Caco-2 (cell line): ENCODE measurements at places on chromosomes 11 and 22. TPM values are rescaled to one million over a fixed set of nuclear protein-coding genes. Genes with fewer than 3 reads are reported as not detected.

OR2D2 gene
- not detected in 2 replicates for total RNA-seq

DNA sequence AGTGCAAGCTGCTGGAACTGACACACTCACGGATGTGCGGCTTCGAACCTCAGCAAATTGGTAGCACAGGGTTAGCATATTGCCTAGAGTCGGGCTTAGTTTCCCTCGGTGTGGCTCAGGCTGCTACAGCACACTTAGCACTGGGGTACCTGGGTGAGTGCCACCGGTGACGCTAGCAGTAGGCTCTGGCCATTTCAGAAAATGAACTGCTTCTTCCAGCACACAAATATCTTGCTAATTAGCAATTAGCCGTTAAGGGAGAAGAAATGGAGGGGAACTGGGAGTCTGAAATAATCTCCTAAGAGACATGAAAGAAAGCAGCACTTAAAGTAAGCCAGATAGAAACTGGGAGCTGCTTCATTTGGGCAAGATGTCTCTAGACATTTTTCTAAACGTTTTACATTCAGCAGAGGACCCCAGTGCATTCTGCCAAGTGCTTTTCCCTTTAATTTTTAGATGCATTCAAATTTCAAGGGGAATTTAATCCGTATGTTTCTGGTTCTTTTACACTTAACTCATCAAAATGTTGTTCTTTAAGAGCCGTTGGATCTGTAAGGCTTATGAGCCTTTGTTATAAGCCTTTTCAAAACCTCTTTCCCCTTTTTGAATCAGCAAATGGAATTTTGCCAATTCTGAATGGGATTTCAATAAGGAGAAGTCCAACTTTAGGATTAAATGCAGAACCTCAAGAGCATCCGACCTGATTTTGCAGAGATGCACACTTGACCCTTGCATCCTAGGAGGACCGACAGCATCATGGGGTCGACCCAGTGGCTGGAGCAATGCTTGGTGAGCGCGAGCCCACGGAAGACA lies 708.1 kb downstream of the NTM start:
- no peaks in the 10 kb centered on the region for H3K27me3 ChIP-seq
- no peaks in the 10 kb centered on the region for H3K36me3 ChIP-seq
- no peak overlapping the region for H3K27ac ChIP-seq
- no peaks in the 10 kb centered on the region for H3K4me1 ChIP-seq
- no peak overlapping the region for H3K4me3 ChIP-seq
- no peak for DNase-seq

TBX10 gene
- not detected in 2 replicates for total RNA-seq

SLC29A2 gene
- 30.3 and 32.0 TPM in 2 replicates for total RNA-seq

IRAG1 gene
- 0.35 and 0.64 TPM in 2 replicates for total RNA-seq

TMEM135 gene
- total RNA-seq = 88.6 and 95.2 TPM in 2 replicates
